ENCODE measurements at places on chromosomes 7 and 10. TPM values are rescaled to one million over a fixed set of nuclear protein-coding genes. Genes with fewer than 3 reads are reported as not detected.

DNA sequence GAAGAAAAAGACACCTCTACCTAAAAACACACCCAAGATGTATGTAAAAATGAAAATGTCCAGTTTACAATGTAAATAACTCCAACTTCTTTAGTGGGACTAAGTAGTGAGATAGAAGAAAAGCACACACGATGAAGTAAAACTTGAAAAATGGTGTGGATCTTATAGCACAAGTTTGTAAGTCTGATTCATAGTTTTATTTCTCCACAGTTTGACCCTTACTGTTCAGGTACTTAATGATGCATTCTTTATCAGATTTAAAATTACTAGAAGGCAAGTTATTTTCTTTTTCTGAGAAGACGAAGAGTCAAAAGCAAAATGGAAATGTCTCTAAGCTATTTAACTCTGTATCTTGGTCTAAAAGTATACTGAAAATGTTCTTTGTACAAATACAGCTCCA, 6.1 kb downstream of the NAMPT start:
- no peak for DNase-seq

DNA sequence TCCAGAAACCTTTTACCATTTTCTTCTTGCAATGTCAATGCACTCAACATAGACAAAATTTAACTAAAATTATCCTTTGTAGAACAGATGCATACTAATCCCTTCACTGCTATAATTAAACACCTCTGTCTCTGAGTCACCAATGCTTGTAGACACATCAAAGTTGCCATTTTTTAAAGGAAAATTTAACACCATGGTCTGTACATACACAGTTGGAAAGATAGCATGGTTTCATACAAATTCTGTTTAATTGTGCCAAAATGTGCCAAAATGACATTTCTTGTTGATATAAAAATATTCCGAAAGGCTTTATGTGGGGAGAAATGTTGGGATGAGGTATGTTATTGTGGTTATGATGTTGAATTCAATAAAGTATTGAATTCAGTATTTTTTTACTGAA, 125.8 kb downstream of the NEUROD6 start:
- no peak for DNase-seq

GRCh38 chr10:94098896-94099295, 105.2 kb downstream of the PLCE1 start:
- no peak for DNase-seq

DNA sequence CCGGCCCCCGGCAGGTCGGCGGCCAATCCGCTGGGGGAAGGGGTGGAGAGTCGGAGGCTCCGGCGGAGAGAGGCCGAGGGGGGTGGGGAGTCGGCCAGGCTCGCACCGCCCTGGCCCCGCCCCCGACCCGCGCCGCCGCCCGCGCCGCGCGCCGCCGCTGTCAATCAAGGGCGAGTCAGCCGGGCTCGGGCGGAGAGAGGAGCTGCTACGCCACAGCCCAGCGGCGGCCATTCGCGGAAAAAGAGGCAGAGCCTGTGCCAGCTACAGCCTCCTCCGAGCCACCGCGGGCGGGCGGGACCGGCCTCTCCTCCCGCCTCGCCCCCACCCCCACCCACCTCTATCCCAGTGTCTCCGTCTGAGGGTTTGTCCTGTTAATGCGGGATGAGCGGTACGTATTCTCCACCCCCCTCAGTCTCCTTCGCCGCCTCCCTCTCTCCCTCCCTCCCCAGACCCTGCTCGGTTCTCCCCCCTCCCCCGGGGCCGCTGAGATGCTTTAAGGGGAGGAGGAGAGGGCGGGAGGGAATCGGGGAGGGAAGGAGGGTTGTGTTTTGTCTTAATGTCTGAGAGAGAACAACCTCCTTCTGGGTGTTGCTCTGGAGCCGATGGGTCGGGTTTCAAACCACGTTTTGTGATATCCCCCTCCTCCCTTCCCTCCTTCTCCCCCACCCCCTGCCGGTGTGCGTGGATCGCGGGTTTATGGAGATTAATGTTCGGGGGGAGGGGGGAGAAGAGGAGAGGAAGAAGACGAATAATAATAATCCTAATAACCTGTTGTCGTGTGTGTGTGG, at the start of gene SP4:
Gene SP4, plus strand, starts transcription at position 213 of the 788 bp plus-strand sequence. Its CDS starts 169 bp downstream, at position 382.
- DNase-seq = peak; percentile 98

- DNase-seq = no peak
These were observed 41.6 kb upstream of the FHIP2A start for GRCh38 chr10:114779803-114780576.

GRCh38 chr7:45574669-45575500, 717 bp downstream of the ADCY1 start:
- peak; percentile 76 for DNase-seq

- DNase-seq = no peak
These were observed 90.9 kb downstream of the AOAH start for GRCh38 chr7:36633377-36633776.

DNA sequence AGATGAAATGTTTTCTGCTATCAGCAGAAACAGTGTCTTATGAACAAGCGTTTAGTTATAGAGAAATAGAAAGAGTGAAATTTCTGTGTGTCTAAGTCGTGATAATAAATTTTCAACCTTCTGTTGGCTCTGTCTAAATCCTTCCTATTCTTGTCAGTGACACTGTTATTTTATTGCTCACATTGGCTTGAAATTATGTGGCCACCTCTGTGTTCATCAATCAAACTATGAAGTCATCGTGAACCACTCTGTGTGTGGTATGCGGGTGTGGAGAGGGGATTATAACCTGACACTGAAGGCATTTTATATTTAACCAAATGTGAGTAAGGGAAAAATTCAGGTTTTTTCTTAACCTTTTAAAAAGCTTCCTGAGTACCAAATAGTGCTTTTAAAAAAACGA, 12.3 kb downstream of the AOAH start:
- no peak for DNase-seq

- DNase-seq = no peak
These were observed 120.1 kb upstream of the AGK start for GRCh38 chr7:141431140-141431479.

- no peak for DNase-seq
These were observed 59.9 kb downstream of the CH25H start for GRCh38 chr10:89147256-89147655.

- no peak for DNase-seq
These were observed 256.2 kb upstream of the MGMT start for GRCh38 chr10:129210876-129211275.

DNA sequence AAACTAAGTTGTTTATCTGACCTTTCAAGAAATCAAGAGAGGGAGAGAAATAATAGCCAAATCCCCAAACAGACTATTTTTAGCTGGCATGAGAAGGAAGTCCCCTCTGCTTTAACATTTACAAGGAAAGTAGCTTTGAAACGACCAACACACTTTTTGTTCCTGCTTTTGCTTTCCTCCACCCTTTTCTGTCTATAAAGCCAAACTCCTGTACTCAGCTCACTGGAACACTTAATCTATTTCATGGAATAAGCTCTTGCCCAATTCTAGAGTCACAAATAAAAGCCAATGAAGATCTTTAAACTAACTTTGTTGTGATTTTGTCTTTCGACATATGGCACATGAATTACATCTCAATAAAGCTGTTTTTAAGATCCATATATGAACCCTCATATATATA, 86.8 kb upstream of the CCDC71L start:
- DNase-seq = peak; percentile 18

DNA sequence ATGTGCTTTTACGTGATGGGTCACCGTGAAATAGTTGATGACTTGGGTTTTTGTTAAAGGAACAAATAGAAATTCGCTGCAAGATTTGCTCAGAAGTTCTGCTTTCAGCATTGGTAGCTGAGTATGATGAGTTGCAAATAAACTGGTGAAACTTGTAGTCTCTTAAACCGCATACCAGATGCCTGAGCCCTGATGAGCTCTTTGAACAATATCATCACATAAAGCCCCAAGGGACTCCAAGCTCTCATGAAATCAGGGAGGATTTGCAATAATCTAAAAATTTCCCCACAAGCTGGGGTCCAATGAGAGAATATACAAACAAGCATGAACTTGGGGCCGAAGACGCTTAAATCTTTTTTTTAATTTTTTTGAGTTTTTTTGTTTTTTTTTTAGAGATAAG, 312.4 kb downstream of the CALN1 start:
- DNase-seq = peak; percentile 16

DNA sequence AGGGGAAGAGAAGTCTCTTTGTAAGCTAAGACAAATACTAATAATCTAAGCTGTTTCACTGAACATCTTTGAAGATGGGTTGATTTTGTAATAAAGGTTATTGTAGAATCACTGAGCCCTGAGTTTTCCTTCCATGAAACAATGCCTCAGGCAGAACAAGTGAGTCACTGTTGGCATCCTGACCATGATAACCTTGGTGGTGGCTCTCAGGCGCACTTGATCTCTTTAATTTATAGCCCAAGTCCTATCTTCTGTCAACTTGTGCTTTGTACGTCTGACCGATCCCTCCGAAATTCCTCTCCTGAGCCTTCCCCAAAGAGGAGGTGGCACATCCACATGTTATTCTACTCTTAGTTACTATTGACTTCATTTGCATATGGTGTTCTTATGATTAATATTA, 812.9 kb downstream of the REEP3 start:
- DNase-seq = no peak

GRCh38 chr7:1934756-1935155, 264.7 kb downstream of the ELFN1 start:
- DNase-seq = no peak

Gene MSMB
- not detected for total RNA-seq

Gene MYPN
- total RNA-seq = 69.2 TPM

Gene NEUROD6
- 0.04 TPM for total RNA-seq

Gene SHOC2
- total RNA-seq = 32.0 TPM

Gene PDZD7
- total RNA-seq = 1.2 TPM

Gene TUBB8
- 0.09 TPM for total RNA-seq

Gene ICA1
- total RNA-seq = 4.7 TPM

Measured in muscle of leg (tissue), 16 donors.